NCI-H2171 (cell line): ENCODE measurements at places on chromosomes 4 and X.

- DNase-seq, result no peak
These were observed 293.4 kb upstream of the BOD1L1 start for GRCh38 chr4:13920901-13921300.

GRCh38 chrX:143768976-143769375 is 48.4 kb upstream of the SPANXN2 start:
- no peak for DNase-seq

GRCh38 chrX:70196961-70197720 is 19.9 kb downstream of the DGAT2L6 start:
- DNase-seq, result peak; percentile 10

DNA sequence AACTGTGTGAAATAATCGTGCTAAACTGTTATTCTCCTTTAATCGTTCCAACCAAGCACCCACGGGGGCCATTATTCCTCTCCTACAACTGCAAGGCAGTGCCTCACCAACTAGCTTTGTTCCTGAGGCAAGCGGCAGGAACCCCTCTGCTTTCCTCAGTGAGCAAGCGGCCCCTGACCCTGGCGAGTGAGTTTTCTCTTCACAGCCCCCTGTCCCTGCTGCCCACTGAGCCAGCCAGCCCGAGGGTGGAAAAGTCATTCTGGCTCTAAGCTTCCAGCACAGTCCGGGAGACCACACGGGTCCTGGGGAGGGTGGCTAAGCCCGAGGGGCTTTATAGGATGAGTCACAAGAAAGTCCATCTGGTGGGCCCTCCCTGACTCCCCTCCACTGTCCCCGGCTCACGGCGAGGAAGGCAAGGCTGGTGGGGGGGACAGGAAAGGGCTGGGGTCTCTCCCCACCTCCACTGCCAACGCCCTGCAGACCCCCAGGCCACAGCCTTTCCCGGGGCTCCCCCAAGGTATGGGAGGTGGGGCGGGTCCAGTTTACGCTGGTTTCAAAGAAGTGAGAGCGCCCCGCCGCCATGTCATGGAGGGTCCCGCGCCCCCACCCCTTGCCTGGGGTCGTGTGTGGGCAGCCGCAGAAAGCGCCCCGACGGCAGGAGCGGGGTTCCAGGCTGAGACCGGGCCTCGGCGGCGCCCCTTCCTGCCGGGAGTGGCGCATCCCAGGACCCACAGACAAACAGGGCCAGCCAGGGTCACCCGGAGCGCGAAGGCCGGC is 45.0 kb downstream of the CPLX1 start:
- DNase-seq, result no peak

DNA sequence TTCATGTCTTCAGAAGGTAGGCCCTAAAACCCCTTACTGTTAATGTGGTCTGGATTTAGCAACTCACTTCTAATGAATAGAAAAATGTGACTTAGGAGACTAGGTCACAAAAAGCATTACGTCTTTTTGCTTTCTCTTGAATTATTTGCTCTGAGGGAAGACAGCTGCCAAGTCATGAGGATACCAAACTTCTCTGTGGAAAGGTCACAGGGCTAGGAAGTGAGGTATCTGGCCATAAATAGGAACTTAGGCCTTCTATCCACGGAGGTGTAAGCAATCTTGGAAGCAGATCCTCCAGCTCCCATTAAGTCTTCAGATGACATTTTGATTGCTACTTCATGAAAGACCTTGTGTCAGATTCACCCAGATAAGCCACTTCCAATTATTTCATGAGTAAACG is 120.6 kb downstream of the JADE1 start:
- DNase-seq, result no peak

- no peak for DNase-seq
These were observed 803.6 kb downstream of the RAPGEF2 start for GRCh38 chr4:159906517-159906916.

- no peak for DNase-seq
These were observed 90.7 kb upstream of the JADE1 start for GRCh38 chr4:128718768-128719167.

- DNase-seq, result no peak
These were observed 62.3 kb downstream of the RTL9 start for GRCh38 chrX:110420771-110421499.

- DNase-seq, result no peak
These were observed 197.1 kb upstream of the UGT8 start for GRCh38 chr4:114401483-114401882.

DNA sequence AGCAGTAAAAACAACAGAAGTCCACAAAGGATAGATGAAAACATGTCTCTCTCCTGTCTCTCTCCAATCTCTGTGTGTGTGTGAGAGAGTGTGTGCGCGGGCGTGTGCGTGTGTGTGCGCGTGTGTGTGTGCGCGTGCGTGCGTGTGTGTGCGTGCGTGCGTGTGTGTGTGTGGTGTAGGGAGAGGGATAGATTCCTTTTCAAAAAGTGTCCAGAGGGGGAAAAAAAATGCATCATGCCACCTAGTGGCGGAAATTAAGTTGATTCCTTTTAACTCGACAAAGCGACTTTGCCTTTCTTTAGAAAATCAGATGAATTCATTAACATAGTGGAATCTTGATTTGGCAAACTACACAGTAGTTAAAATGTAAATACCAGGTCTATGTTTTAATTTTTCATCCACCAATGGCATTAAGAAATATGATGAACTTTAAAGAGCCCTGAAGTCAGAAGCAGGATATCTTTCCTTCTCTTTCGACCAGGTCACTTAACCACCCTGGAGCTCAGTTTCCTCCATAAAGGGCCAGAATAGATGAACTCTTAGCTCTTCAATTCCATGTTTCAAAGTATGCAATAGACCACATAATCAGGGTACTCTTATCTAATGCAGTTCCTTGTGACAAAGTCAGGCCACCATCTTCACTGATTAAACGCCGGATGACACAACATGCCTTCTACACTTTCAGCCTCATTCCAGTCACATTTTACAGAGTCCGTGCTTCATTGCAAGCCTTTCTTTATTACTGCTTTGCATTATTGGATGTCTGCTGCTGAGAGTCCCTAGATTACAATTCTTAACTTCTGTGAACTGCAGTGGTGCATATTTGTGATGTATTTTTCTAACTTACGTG is 162.8 kb downstream of the FBXO8 start:
- no peak for DNase-seq

DNA sequence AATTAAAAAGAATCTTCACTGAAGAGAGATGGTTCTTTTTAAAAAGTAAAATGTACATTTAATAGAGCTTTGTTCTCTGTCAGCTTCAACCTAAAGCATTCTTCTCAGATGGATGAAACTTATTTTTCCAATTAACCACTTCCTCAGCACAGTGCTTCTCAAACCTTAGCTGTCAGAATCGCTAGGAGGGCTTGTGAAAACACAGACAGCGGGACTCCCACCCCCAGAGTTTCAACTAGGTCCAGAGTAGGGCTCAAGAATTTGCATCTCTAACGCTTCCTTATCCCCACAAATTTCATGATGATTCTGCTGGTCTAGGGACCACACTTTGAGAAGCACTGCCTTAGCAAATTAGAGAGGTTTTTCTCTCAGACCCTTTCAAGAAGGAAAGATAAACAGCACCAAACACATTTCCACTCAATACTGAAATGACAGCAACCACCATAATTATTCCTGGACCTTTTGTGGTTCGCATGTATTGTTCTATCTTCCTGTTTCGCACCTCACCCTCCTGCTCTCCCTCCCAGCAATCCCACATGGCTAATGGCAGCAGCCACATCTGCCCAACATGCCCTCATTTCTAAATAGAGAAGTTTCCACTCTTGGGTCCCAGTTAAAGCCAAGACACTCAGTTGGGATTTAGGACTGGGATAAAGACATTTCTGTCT is 73.2 kb downstream of the ZNF827 start:
- DNase-seq, result no peak

- DNase-seq, result no peak
These were observed 16.9 kb downstream of the HELQ start for GRCh38 chr4:83438719-83439118.

DNA sequence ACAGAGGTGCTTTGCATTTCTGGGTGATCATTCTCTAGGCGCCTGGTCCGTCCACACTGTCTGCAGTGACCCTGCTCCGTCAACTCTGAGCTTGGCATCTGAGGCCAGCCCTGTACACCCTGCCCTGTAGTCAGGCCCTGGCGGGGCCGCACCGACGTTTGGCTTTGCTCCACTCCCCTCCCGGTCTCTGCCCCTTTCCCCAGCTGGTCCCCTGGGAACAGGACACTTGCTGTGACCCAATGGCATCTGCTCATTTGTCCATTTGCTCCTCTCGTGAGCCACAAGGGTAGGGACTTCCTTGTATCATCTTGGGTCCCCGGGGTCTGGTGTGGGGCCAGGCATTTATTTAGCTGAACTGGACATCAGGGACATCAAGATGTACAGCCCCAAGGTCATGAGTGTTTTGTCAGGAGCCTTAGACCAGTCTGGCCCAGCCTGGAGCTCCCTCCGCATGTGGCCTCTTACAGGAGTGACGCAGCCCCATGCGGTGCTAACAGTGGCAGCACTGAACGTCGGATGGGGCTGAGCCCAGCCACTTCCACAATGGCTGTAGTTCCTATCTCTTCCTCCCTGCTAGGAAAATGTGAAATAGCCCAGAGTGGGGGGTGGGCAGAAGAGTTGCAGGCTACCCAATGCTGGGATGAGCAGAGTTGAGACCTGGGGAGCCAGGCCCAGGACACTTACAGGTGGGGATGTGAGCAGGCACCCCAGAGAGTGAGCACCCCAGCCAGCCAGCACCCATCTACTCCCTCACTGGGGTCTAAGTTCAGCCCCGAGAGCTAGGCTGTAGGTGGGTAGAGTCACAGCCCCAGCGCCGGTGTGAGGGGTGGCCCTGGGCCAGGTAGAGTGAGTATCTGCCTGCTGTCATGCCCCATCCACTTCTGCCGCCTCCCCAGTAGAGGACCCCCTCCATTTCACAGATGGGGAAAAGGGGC is 2.0 kb upstream of the SH3BP2 start:
- DNase-seq, result no peak

GRCh38 chr4:10965196-10965595 is 280.6 kb upstream of the CLNK start:
- peak; percentile 8 for DNase-seq

DNA sequence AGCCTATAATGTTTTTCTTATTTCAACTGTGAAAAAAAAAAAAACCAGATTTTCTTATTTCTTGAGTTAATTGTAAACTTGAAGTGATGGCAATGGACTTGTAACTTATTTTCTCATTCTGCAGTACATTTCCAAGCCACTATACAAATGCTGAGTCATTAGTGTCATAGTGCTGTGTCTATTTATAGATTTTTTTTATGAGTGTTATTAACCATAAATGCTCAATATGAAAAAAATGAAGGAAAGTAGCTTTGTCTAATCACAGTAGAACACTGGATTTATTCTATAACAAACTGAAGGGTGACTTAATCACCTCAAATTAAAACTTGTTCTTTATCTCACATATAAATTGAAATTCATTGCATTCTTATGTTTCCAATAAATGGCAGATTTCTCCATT is 718.6 kb downstream of the CCSER1 start:
- DNase-seq, result no peak

DNA sequence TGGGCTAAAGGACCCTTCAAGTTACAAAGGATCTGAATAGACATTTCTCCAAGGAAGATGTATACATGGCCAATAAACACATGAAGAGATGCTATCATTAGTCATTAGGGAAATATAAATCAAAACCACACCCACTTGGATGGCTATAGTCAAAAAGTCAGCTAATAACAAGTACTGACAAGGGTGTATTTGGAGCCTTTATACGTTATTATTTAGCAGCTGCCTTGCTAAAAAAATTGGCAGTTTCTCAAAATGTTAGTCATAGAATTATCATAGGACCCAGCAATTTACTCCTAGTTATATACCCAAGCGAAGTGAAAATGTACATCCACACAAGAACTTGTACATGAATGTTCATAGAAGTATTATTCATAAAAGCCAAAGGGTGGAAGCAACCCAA is 112.7 kb upstream of the DUSP21 start:
- no peak for DNase-seq

- DNase-seq, result no peak
These were observed 616.9 kb downstream of the FSTL5 start for GRCh38 chr4:161546902-161547301.

DNA sequence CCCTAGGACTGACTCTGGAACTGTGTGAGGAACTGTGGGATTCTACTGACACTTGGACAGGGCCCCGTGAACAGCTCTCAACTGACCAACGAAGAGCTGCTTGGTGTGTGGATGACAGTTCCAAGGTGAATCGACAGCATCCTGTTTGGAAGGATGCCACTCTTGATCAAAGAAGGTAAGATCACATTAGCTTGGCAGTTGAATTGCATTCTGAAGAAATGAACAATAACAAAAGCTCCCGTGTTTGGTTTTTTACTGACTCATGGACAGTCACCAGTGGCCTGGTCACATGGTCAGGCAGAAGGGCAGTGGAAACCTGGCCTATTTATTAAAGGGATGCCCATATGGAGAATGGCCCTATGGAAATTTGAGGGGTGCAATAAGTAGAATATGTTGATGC is 33.1 kb upstream of the GPR34 start:
- DNase-seq, result no peak
